ENCODE measurements at places on chromosomes 7 and 10.

GRCh38 chr7:47271749-47272148 is 310.2 kb downstream of the TNS3 start:
- DNase-seq, result no peak

GRCh38 chr10:50417886-50418830 is 166.8 kb upstream of the ASAH2 start:
- peak; percentile 82 for DNase-seq

DNA sequence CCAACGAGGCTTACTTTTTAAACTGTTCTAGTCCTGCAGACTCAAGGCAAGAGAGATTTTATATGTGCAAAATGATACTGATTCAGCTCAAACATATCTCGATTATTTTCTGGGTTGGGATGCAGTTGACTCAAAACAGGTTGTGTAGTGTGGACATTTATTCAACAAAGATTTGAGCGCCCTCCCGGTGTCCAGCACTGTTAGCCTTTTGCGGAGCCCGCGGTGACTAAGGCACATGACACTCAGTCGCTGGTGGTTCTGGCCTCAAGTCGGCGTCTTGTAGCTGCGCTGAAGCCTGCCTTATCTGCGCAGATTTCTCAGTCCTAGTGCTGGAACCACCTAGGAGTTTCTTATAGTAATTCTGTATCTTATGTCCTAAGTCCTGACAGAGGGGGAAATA is 938 bp upstream of the CADPS2 start:
- DNase-seq, result peak; percentile 53

GRCh38 chr7:27608776-27609495 is 53.7 kb downstream of the HIBADH start:
- DNase-seq, result no peak

Data from right hindlimb (tissue), 1 donor.